ENCODE measurements at places on chromosomes 12 and 14.

DNA sequence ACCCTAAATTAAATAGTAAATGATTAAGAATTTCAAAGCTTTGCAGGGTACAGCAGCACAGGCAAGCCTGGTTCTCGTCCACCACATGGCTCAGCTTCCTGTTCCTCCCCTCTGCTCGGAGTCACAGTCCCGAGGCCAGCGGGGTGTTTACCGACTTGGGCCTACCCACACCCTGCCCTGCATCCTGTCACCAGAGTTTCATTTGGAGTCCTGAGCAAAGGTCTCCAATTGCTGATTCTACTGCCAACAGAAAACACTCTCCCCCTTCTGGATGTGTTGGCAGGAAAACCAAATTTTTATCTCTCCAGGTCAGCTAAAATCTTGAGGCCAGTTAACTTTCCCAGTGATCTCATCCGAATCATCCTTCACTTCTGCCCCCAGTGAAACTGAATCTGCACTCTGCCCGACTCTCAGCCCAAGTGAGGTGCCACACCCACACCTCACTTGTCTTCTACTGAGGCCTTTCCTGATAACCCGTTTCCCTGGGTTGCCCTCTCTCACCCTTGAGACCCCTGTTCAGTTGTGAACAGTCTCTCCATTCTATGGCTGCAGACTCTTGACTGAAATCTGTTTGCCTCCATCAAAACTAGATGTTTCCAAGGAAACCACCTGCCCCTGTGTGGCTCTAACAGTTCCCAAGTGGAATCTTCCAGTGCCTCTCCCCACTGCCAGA is 71.2 kb downstream of the VCPKMT start:
- no peak for DNase-seq

- peak; percentile 28 for DNase-seq
Measured at GRCh38 chr12:5945071-5946008, at the start of gene ANO2. ANO2 (minus strand) TSS chr12:5945259; CDS start chr12:5945217, 42 bp downstream.

DNA sequence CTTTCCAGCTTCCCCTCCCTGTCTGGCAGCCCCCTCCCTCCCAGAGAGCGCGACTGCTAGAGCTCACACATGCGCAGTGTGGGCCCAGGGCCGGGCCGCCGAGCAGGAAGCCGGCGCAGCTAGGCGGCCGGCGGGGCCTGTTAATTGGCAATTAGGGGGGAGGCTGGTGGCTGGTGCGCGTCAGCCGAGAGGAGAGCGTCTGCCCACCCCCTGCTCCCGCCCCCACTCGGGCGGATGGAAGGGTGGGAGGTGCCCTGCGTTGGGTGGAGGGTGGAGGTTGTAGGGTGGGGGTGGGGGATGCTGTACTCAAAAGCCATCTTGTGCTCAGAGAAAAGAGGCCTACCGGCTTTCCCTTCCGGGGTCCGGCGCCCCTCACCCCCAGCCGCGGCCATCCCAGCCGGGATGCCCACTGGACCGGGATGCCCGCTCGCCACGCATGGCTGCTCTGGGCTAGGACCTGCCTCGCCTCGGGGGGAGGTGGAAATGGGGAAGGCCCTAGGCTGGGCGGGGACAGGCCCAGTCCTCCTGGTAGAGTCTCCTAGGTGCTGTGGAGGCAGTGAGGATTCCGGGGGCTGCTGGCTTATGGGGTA is 9.2 kb downstream of the HOXC8 start:
- peak; percentile 92 for DNase-seq

- no peak for DNase-seq
Measured at GRCh38 chr12:56898938-56899337, 35.3 kb downstream of the SDR9C7 start.

DNA sequence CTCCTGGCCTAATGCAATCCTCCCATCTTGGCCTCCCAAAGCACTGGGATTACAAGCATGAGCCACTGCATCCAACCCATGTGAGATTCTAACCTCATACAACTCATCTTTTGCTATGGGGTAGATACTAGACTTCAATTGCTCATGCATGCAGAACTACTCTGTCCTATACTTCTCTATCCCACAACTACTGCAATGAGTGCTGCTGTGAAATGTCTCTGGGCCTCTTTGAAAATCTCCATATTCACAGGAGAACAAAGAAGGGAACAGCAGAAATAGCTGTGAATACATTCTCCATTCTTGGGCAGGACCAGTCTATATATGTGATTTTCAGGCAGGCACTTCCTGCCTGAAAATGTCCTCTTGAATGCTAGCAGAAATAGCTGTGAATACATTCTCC is 220.7 kb upstream of the GRIP1 start:
- DNase-seq = no peak

DNA sequence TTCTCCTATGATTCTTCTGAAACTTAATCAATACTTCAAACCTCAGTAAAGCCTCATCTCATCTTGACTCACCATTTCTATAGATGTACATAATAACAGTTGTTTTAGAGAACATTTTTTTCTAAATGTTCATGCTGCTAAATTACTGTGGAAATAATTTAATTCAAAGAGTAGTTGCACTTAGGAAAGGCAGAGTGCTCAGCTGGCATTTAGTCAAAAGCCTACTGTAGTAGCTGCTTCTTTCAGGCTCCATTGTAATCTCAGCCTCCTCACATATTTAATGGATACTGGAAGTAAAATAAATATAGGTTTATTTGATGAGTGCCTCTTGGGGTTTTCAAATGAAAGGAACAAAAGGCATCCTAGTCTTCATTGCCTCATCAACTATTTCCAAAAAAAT is 325.0 kb downstream of the CCER1 start:
- no peak for DNase-seq

GRCh38 chr12:118346895-118347294 is 25.8 kb downstream of the TAOK3 start:
- no peak for DNase-seq

- no peak for DNase-seq
Measured at GRCh38 chr12:96146747-96147146, 47.4 kb upstream of the ELK3 start.

DNA sequence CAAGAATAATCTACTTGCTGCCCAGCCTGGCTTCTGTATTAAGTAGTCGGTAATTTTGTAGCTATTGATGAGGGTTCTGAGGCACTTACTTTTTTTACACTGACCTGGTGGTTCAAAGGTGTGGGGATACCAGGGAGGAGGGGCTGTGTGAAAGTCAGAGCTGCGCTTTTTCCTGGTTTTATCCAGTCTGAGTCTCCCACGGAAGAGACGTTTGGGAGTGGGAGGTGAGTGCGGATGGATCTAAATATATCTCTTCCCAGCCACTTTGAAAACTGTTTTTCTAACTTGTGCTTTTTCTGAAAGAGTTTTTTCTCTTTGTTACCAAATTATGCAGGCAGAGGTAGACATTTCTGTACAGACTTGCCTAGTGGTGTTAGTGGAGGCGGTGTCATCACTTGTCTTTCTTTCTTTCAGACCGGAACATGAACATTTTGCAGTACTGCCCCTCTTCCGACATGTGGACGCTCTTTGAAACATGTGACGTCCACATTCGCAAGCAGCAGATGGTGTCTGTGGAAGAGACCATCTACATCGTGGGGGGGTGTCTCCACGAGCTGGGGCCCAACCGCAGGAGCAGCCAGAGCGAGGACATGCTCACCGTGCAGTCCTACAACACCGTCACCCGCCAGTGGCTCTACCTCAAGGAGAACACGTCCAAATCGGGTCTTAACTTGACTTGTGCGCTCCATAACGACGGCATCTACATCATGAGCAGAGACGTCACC is 17.4 kb upstream of the MANSC4 start:
- DNase-seq = no peak

DNA sequence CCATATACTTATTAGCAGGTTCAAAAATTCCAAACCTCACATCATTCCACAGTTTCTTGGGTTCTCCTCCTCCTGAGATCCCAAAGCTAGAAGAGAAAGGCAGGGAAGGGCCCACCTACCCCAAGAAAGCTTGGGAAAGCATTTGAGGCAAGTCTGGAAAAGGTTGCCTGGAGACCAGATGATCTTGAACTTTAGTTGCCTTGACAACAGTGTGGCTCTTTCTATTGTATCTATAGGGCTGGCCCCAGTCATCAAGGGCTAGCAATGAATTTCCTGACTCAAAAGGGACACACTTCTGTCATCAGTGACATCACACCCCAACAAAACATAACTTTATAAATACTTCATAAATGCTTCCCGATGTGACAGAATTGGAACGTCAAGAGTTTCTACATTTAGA is 40.0 kb downstream of the ZFYVE1 start:
- DNase-seq = no peak

- DNase-seq = no peak
Measured at GRCh38 chr14:88798156-88798555, 5.4 kb upstream of the EML5 start.

DNA sequence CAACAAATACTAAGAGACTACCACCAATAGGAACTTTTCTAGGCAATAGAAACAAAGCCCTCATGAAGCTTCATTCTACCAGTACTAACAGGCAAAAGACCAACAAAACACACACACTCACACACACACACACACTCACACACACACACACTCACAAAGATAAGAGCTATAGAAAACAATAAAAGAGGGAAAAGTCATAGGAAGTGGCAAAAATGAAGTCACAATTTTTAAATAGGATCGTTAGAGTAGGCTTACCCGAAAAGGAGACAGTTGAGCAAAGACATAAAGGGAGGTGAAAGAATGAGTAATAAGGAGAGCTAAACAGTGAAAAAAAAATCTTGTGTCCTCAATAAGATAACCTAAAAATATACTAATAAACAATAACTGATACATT is 66.5 kb downstream of the C2CD5 start:
- DNase-seq = no peak

- DNase-seq = no peak
Measured at GRCh38 chr12:107223821-107224220, 130.5 kb upstream of the CRY1 start.

GRCh38 chr12:48004053-48004941 is at the start of gene COL2A1:
COL2A1 (minus strand) TSS chr12:48004476; CDS start chr12:48004321, 155 bp downstream.
- DNase-seq = no peak

- DNase-seq = no peak
Measured at GRCh38 chr14:35368139-35368460, 36.4 kb downstream of the NFKBIA start.

DNA sequence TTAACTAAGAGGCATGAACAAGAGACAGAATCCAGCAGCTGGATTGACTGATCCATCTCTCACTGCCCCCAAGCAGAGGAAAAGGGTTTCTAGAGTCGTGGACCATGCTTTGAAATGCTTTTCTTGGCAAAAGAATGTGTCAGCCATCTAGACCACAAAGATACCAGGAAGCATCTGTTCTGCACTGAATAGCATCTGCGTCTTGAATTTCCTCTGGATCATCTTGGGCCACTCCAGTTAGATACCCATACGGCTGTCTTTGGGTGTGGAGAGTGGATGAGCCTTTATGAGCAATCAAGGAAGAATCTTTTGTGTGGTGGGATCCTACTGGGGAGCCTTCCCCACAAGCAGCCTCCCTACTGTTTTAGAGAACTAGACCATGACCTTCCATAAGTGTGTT is 16.0 kb upstream of the RFX4 start:
- no peak for DNase-seq

- DNase-seq = no peak
Measured at GRCh38 chr14:81686512-81686911, 152.9 kb upstream of the SEL1L start.

Data from hindlimb muscle (tissue), 1 donor.